AG04449 (cell line): ENCODE measurements at places on chromosomes 12 and 14.

GRCh38 chr14:65131301-65131701 lies 29.0 kb upstream of the MAX start:
- DNase-seq = peak; percentile 79

- DNase-seq = no peak
Measured at GRCh38 chr14:104609666-104610065, 5.1 kb upstream of the TMEM179 start.

GRCh38 chr14:81946834-81947798 lies 413.5 kb upstream of the SEL1L start:
- no peak for DNase-seq

- DNase-seq = no peak
Measured at GRCh38 chr12:85814741-85815140, 21.5 kb downstream of the RASSF9 start.

- DNase-seq = no peak
Measured at GRCh38 chr14:91388551-91388975, 29.1 kb downstream of the CCDC88C start.

DNA sequence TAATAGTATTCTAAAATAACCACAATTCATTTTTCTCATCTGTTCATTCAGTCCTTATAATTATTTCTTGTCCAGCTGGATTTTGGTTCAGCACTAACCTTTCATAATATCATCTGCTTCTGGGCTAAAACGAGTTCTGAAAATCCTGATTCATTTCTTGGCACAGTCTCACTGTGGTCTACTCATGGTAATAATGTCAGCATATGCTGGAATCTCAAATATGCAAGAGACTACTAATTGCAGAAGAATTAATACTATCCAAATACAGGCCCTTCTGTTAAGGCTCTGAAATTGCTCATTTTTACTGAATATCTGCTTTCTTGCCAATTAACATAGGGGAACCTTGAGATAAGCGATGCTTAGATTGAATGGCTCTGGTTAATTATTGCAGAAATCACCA lies 597.1 kb downstream of the RPL10L start:
- peak; percentile 67 for DNase-seq

DNA sequence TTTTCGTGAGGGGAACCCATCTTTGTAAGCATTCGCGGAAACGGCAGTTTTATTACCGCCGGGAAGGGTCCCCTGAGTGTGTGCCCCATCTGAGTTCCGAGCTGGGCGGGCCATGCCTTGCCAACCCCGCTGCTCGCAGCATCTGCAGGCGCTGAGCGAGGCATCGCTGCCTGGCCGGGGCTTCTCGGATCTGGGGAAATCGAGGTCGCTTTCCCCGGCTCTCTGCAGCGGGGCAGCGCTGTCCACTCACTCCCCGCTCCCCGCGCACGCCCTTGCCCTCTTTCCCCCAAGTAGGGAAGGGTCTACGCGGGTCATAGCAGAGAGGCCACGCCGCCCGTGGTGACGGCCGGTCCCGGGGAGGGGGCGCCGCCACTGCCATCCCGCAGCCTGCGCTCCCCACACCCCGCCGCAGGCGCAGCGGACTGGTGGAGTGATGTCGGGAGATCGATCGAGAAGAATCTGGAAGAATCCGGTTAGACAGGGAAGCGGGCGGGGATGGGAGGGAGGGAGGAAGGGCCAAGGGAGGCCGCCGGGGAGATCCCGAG lies 507 bp upstream of the FKBP4 start:
- no peak for DNase-seq

DNA sequence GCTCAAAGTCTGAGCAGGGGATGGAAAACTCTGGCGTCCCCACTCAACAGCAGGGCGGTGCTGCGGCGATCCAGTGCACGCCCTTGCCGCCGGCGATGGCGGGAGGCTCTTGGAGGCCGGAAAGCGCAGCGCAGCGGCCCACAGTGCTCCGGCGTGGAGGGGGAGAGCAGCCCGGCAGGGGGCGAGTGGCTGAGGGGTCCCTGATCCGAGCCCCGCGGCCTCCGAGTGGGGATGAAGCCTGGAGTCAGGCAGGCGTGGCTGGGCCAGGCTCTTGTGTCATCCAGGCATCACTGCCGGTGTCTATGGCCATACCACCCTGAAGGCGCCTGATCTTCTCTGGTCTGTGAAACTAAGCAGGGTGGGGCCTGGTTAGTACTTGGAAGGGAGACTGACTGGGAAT lies 183.1 kb downstream of the ALG10 start:
- DNase-seq = no peak

GRCh38 chr12:107135177-107135576 lies 41.8 kb upstream of the CRY1 start:
- no peak for DNase-seq

DNA sequence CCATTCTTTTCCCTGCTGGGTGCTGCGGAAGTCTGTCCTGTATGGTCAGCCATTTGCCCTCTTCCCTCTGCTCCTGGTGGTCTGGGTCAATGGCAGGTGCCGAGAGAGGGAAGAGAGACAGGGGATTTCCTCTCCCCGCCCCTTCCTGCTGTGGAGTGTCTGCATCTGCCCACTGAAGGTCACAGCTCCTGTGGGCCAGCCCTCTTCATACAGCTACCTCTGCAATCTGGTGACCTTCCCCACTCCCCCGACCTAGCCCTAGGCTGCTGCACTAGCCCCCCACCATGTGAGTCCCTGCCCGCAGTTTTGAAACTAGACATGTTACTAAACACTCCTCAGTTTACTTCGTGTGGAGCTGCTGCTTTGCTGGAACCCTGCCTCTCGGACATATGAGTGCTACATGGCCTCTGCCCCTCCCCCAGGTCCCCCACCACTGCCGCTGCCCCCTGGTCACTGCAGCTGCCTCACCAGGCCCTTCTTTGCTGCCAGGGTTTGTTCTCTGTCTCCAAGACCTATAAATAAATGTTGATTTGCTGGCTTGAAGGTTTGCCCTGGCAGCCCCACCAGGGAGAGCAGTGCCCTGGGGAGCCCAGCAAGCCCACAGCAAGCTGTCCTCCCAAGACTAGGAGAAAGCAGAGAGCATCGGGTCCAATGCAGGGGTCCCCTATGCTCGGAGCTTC lies 102.9 kb downstream of the DPF3 start:
- DNase-seq = no peak

DNA sequence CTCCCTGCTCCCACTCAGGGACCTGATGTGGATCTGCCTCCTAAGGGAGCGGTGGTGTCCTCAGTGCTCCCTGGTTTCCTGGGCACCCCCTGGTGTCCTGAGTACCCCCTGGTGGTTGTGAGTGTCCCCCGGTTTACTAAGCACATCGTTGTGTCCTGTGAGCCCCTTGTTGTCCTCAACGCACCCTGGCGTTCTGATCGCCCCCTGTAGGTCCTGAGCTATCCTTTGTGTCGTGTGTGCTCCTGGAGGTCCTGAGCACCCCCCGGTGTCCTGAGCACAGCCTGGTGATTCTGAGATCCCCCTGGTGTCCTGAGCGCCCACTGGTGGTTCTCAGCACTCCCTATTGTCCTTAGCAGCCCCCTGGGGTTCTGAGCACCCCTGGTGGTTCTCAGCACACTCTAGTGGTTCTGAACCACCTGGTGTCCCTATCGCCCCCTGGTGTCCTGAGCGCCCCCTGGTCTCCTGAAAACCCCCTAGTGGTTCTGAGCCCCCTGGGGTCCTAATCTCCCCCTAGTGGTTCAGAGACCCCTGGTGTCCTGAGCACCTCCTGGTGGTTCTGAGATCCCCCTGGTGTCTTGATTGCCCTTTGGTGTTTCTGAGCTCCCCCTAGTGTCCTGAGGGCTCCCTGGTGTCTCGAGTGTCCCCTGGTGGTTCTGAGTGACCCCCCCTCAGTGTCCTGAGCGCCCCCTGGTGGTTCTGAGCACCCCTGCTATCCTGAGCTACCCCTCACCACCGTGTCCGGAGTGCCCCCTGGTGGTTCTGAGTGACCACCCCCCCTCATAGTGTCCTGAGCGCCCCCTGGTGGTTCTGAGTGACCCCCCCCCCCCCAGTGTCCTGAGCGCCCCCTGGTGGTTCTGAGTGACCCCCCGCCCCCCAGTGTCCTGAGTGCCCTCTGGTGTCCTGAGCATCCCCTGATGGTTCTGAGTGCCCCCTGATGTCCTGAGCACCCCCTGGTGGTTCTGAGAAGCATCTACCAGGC lies 615.1 kb downstream of the TMEM121 start:
- no peak for DNase-seq

DNA sequence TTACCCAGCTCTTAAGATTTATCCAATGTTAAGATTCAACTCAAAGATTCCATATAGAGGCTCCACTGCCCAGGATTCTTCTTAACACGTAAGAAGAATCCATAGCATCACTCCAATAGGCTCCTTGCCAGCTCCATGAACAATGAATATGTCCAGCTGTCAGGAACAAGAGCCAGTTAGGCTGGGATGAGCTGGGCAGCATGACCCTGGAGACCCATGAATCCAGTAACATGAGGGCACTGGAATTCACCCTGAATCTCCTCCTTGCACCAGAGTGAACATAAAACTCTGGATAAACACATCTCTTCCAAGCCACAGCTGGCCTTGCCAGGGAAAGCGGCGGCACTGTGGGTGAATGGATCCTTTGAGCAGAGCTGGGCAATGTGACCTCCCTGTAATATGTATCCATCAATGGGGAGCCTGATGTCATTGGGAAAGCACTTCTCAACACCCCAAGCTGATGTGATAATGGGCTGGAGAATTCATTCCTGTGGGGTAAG lies 24.4 kb upstream of the TC2N start:
- no peak for DNase-seq

DNA sequence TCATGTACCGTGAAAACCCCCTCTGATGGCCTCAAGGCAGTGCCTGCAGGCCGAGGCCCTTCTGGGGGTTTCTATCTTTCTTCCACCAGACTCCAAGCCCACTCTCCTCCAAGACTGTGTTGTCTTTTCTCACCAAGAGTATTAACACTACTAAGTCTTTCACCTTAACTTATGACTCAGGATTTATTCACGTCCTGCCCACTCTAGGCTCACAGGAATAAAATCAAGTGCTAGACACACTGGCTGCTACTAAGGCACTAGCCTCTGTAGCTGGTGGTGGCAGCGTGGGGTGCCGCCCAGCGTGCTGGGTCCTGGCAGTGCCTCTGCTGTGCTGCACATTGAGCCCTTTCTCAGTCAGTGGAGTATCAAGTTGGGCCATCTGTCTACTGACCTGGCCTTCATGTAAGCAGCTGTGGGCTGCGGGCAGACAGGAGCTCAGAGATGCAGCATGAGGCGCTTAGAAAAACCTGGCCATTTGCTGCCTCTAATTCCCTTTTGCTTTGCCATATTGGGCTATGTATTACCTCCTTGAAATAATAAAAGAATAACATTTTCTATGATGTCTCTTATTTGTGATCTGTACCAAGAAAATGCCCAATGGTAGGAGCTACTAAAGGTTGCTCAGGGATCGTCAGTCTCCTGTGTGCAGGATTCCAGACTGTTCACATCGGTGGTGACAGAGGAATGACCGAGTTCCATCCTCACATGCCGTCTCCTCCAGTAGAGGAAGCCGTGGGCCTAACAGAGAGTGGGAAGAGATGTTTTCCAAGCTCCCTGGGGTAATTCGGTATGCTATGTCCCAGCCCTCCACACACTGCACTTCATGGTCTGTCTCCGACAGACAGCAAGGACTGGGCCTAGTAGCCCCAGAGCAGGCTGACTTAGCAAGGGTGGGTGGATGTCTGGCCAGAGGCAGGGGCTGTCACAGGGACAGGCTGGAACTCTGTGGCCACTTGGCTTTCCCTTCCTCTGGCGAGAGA lies 39.9 kb downstream of the MAX start:
- no peak for DNase-seq

GRCh38 chr12:29574500-29574899 lies 77.0 kb upstream of the OVCH1 start:
- DNase-seq = no peak

DNA sequence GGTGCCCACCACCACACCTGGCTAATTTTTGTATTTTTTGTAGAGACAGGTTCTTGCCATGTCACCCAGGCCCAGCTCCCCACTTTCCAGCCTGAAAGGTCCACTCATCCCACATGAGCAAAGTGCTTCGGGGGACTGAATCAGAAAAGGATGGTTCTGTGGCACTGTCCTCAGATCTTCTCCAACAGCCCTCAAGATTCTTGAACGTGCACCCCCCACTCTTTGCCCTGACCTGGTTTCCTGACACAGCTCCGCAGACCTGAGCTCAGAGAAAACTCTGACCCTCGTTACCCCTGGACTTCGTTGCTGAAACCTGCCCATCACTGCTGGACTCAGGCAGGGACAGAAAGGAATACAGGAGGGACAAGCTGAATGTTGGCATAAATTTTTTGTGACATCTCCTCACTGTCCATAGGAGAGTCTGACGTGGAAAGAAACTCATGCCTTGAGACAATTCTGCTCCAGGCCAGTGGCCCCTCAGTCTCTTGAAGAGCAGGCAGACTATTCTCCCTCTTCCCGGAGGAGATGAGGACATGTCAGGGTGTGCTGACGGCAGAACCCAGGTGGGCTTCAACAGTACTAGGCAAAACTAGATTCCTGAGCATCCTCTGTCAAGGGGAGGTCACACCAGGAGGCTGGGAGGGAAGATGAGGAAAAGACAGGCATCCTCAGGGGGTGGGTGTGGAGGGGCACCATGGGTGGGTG lies 149.3 kb downstream of the DPF3 start:
- no peak for DNase-seq

GRCh38 chr14:51682411-51682810 lies 30.7 kb downstream of the FRMD6 start:
- no peak for DNase-seq

GRCh38 chr12:110007881-110008280 lies 8.7 kb downstream of the ANKRD13A start:
- DNase-seq = no peak
